D721Med (cell line): ENCODE measurements at places on chromosomes 2 and 18.

DNA sequence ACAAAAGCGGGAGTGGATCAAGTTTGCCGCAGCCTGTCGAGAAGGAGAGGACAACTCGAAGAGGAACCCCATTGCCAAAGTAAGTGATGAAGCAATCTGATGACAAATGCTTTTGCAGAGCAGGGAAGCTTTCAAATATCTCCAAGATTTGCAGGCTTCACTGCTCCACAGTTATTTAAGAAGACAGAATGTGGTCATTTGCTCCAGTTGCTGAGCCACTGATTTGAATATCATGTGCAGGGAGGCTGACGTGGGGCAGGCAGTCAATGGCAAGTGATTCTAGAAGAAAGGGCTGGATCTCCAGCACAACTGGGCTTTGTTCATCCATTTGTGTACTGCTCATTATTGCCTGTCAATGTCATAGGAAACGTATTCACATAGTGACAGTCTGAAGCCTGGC is 10.2 kb downstream of the DSG4 start:
- DNase-seq = no peak

DNA sequence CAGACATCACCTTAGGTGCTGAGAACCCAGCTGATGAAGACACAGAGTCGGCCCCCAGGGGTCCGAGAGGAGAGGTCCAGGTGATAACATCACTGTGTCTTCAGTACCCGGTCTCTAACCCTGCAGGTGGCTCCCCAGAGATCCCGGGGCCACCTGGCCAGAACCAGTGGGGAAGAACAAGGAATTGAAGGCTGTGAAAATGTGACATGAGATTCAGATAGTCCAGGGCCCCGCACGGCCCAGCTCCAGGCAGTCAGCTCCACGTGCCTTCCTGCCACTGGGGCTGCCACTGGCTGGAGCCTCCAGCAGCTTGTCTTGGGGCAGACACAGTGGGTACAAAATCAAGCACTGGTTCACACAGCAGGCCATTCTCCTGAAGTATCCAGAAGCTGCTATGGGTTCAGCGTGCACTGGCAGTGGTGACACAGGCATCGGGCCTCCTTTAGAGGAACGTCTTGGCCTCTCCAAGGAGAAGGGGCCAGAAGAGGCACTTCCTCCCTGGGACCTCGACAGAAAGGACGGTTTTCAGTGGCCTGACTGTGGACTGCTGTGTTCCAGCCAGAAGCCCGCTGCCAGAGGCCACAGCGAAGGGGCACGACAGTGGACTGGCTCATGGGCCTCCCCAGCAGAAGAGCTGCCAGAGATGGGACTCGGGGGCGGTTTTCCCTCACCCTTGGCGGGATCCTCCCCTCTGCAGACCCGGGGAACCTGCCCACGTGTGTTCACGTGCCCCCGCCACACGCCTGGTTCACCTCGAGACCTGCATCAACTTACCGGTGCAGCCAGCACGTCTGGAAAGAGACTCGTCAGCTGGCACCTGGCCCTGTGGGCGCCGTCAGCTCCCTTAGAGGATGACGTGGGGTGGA is 150.4 kb downstream of the HDAC4 start:
- DNase-seq = no peak

DNA sequence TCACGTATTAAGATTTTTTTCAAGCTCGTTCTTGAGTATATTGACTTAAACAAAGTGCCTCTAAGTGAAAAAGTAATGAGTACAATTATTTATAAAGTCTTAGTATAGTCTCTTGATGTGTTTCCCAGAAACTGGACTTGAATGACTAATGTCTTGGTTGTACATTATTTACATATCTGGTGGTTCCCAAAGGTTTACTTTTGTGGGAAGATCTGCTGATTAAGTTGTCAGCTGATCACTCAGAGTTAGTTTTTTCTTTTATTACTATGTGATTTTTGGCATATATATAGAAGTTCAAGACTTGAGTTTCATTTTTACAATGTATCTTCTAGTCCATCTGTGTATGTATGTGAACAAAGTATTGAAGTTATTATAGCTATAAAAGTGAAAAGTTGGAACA is 29.5 kb downstream of the RNF144A start:
- no peak for DNase-seq

DNA sequence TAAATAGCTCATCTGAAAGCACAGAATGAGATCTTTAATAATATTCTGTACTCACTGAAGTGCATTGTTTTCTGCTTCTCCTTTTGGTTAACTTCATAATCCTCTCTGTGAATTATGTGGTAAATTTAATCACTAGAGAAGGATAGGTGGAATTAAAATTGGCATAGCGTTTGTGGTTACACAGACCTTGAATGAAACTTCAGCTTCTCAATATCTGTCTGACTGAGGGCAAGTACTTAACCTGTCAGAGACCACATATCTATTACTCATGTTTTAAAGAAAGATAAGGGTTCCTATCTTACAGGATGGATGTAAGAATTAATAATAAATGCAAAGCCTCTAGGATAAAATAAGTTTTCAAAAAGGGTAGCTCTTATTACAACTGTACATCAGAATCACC is 861.8 kb downstream of the TRIB2 start:
- no peak for DNase-seq

- DNase-seq = no peak
Observed at GRCh38 chr2:241772063-241772499, 4.5 kb upstream of the GAL3ST2 start.
